ENCODE measurements at places on chromosomes 7 and 10.

DNA sequence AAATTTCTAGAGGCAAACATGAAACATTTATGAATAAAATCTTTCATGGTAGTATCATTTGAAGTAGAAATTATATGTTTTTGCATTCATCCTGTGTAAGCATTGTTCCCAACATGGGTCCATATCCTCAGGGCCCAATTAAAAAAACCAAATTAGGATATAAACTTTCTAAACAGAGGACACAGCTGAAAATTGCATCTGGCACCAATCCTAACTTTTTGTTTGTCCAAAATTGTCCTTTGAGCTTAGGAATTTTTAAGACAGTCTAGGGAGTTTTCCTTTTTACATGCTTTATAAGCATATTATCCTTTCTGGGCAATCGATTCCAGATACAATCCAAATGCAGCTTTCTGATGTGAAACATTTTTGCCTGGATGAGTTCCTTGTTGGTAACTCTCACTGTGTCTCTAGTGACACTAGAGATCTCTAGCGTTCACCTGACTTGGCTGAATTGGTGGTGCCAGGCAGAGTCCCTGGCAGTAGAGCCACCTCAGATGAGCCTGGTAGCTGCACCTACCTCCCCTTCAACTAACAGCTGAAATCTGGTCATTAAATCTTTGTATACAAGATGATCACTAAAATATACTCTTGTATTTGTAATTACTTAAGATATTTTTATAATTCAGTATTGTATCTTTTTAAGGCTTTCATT is 137.6 kb upstream of the SAMD8 start:
- DNase-seq: no peak

DNA sequence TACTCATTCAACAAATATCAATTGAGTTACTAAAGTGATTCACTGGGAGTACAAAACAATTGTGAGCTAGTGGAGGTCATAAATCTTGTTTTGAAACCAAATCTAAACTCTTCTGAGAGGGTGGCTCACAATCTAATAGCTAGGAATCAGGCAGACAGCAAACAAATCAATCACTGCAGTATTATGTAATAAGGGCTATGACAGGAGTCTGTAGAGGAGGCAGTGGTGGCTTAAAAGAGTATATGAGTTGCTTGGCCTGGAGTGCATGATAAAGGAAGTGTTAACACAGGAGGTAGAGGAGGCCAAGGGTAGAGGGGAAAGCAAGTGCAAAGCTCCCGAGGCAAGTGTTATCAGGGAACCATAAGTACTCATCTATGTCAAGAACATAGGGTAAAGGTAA is 16.5 kb downstream of the MYPN start:
- DNase-seq: no peak

DNA sequence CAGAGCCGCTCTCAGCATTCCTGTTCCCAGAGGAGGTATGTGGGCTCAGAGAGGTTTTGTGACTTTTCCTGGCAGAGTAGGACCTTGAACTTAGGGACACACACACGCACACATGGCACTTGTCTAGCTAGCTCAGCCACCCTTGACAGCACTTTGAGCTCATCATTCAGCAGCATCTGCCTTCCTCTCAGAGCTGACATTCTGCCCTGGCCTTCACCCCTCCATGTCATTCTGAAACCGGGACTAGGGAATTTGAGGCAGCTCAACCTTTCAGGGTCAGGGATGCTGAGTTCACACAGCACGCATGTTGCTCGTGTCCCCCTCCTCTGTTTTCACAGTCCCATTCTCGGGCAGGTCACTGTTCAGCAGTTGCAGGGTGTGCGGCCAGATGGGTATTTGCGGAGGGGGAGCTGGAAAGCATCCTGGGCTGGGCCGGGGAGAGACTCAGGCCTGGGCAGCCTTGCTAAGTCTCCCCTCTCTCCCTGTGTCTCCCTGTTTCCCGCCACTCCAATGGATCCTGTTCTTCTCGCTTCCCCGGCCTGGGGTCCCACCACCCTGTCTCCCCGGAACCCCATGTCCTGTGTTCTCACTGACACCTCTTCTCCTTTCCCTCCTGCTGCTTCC is 78.0 kb downstream of the COL13A1 start:
- no peak for DNase-seq

GRCh38 chr7:155405399-155406318 is 52.3 kb upstream of the EN2 start:
- no peak for DNase-seq

- DNase-seq: no peak
These were observed 14.3 kb downstream of the STRA8 start for GRCh38 chr7:135247746-135248471.

DNA sequence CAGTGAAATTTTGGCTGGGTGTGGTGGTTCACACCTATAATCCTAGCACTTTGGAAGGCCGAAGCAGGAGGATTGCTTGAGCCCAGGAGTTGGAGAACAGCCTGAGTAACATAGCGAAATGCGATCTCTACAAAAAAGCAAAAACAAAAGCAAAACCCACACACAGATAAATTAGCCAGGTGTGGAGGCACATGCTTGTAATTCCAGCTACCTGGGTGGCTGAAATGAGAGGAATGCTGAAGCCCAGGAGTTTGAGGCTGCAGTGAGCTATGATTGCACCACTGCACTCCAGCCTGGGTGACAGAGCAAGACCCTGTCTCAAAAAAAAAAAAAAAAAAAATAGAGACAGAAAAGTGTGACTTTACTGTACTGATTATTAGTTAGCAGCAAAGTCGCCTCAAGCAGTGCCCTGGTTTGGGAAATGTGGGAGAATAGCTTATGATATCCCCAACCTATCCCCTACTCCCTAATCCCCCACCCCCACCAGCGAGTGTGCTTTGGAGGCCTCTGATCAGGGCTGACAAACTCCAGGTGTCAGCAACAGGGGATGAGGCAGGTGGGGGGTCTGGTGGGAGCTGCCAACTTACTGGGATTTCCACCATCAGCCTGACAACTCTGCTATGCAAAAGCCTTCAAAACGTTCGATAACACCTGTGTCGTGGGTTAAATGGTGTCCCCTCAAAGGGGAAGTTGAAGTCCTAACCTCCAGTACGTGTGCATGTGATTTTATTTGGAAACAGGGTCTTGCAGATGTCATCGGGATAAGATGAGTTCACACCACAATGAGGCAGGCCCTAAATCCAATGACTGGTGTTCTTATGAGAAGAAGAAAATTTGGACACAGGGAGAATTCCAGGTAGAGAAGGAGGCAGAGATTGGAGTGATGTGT is 124.7 kb upstream of the SDK1 start:
- no peak for DNase-seq

GRCh38 chr10:27440478-27440877 is 63.6 kb upstream of the RAB18 start:
- no peak for DNase-seq

GRCh38 chr10:104449391-104449790 is 95.8 kb downstream of the CFAP58 start:
- DNase-seq: peak; percentile 44

GRCh38 chr7:64946772-64947171 is 43.7 kb downstream of the ZNF273 start:
- DNase-seq: no peak

DNA sequence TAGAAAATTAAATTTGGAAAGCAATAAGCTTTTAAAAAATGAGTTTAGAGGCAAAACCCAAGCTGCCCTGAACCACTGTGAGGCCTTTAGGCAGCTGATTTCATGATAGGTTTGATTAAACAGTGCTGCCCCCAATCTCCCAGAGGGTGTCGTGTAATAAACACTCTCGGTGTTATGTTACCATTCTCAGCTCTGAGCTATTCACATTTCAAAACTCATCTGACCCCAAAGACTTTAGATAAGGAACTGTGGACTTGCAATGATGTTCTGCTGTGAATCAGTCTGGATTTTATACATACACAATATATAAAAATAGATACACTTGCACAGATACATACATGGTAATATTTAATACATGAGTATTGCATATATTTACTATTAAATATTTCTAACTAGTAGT is 120.4 kb downstream of the MALRD1 start:
- no peak for DNase-seq

GRCh38 chr10:102555781-102556328 is 52.1 kb downstream of the SUFU start:
- peak; percentile 70 for DNase-seq

GRCh38 chr7:10315881-10316280 is 657.8 kb upstream of the PHF14 start:
- no peak for DNase-seq

GRCh38 chr7:131619336-131620305 is 63.2 kb upstream of the PODXL start:
- DNase-seq: no peak

GRCh38 chr7:98138672-98139071 is 32.0 kb downstream of the LMTK2 start:
- DNase-seq: no peak

GRCh38 chr7:35552691-35553090 is 142.2 kb downstream of the HERPUD2 start:
- no peak for DNase-seq

DNA sequence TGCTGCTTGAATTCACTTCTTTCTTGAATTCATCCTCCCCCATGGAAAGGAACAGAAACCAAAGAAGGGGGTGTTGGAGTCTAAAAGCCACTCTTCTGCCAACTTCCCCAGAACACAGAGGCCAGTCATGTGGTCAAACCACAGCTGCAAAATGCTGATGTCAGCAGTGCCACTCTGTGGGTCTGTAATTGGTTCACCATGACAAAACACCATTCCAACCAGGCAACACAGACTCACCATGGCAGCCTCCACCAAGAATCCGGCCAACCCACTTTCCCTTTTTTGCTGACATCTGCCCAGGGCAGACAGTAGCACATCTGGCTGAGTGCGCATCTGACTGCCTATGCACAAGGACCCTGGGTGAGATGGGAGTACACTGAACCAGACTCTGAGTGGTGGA is 16.8 kb downstream of the OSBPL3 start:
- no peak for DNase-seq

- no peak for DNase-seq
These were observed 56.6 kb downstream of the MKX start for GRCh38 chr10:27688991-27689390.

DNA sequence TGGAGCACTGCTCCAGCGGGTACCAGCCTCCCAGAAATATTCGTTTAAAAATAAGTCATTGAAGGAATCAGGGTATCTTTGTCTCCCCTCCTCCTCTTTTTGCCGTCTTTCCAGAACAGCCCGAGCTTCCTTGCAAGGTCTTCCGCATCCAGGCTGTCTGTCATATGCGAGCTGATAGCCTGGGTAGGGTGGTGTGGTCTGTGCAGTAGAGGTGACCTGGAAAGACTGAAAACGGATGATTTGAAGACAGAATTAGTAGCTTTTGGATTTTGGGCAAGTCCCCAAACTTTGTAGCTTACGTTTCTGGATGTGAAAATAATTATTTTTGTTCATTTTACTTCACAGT is 480 bp downstream of the VPS50 start:
- peak; percentile 24 for DNase-seq

GRCh38 chr10:61302124-61302523 is 151.1 kb downstream of the TMEM26 start:
- DNase-seq: peak; percentile 59

GRCh38 chr10:44132361-44133289 is 252.3 kb downstream of the CXCL12 start:
- DNase-seq: no peak

GRCh38 chr7:139675127-139676125 is 102.4 kb downstream of the HIPK2 start:
- DNase-seq: peak; percentile 51

DNA sequence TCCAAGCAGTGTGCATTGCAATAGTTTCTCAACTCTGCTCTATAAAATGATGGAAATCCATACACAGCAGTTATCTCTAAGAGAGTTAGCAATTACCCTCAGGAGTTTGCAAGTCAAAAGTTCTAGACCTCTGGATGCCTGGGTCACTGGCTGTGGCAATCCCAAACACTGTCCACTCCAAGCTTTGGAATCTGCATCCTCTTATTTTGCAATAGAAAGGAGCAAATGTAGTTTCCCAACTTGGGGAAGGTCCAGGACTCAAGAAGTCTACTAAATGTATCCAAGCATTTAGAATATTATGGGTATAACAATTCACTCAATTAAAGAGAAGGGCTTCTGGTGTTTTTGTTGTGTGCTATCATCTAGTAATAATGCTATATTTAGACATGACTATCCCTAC is 131.3 kb upstream of the NRP1 start:
- DNase-seq: peak; percentile 62

GRCh38 chr7:150903606-150904005 is 51.3 kb downstream of the AOC1 start:
- peak; percentile 4 for DNase-seq

DNA sequence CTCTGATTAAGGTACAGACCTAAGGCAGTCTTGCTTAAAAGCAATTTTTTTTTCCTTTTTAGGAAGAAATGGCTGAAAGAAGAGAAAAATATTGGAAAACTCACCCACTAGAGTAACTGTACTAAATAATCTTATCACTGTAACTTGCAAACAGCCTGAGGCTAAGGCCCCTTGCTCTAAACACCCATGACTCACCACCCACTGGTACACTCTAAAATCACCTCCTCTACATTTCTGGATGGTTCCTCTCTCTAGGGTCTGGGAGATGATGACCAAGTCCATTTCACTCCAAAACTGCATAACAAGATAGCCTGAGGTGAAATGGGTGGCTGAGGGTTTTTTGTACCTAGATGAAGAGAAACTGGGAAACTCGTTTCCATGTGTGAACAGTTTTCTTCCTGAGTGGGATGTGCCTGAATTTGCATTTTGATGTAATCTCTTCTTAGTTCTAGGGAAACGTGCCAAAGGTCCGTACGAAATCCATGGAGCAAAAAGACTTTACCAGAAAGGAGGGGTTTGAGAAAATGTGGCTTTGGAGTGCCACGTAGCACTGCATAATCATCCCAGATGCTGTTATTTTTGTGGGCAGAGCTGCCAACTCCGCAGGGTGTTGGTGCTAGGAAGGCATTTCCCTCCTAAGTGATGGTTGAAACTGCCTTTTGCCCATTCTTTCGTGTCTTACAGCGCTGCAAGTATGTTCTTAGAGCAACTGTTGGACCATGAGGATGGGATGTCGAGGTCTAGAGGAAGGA is 113.5 kb upstream of the C10orf90 start:
- DNase-seq: no peak

DNA sequence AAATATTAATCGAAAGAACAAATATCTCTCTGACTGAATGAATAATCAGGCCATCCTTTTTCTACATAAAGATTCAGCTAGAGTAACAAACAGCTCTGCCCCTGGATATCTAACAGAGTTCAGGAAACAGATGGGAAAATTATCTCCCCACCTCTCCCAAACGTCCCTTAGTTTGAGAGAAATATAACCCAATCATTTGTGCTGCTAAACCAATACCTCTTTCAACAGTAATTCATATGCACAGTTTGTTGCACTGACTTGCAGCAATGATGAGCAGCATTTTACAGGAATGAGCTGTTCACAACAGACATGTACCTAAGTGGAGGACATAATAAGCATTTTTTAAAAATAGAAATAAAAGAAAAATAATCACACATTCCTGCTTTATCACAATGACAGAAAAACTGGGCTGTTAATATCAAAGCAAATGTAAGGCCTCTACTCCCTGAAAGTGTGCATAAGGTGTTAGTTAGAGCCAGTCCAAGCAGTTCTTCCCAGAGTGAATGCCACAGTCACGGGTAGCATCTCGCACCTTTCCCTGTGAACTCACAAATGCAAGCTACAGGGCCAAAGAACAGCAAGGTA is 2.3 kb downstream of the CREB3L2 start:
- DNase-seq: no peak

- DNase-seq: peak; percentile 80
These were observed 124.9 kb downstream of the SND1 start for GRCh38 chr7:127776776-127777386.

GRCh38 chr10:129514568-129515451 is 47.8 kb downstream of the MGMT start:
- no peak for DNase-seq

GRCh38 chr10:101568054-101568745 is 19.9 kb downstream of the POLL start:
- no peak for DNase-seq
